ENCODE measurements at places on chromosomes 3 and 15.
A peak's percentile ranks its signal among the peaks of the same experiment; 100 is the strongest.

GRCh38 chr15:57251308-57251707 lies 125.0 kb upstream of the CGNL1 start:
- DNase-seq = no peak

- no peak for DNase-seq
Observed at GRCh38 chr3:158709666-158710083, 22.6 kb downstream of the RARRES1 start.

DNA sequence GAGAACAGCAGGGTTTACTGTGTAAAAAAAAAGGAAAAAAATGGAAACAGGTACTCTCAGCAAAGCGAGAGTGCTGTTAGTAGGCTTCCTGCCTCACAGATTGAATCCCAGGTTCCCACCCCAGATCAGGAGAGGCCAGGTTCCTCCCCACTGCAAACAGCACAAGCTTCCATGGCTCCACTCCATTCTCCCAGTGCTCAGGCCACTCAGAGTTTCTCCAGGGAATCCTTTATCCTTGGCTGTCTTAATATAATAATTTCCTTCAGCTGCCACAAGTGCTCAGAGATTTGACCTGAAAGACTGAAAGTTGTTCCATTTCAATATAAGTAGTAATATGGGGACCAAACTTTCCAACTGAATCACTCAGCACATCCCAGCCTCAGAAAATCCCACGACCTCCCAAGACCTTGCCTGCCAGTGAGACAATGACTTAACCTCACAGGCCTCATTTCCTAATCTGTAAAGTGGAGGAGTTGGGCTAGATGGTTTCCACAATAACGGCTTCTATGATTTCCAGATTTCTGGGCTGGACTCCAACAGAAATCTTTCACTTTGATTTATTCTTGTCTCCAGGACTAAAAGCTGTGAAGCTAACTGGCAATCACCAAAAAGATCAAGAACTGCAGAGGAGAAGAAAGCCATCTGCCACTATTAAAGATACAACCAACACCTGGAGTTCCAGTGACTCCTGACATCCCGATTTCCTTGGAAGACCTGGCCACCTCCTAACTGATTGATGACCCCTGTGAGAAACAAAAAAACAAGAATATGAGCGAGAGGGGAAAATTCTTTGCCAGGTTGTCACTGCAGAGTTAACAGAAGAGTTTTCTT lies 289.5 kb downstream of the NEK10 start:
- no peak for DNase-seq

- peak; percentile 35 for DNase-seq
Observed at GRCh38 chr3:171867981-171868380, 24.8 kb downstream of the TMEM212 start.

- DNase-seq = no peak
Observed at GRCh38 chr3:49668414-49668797, 5.7 kb upstream of the APEH start.

GRCh38 chr3:133837487-133838295 lies 32.1 kb downstream of the SRPRB start:
- DNase-seq = no peak

DNA sequence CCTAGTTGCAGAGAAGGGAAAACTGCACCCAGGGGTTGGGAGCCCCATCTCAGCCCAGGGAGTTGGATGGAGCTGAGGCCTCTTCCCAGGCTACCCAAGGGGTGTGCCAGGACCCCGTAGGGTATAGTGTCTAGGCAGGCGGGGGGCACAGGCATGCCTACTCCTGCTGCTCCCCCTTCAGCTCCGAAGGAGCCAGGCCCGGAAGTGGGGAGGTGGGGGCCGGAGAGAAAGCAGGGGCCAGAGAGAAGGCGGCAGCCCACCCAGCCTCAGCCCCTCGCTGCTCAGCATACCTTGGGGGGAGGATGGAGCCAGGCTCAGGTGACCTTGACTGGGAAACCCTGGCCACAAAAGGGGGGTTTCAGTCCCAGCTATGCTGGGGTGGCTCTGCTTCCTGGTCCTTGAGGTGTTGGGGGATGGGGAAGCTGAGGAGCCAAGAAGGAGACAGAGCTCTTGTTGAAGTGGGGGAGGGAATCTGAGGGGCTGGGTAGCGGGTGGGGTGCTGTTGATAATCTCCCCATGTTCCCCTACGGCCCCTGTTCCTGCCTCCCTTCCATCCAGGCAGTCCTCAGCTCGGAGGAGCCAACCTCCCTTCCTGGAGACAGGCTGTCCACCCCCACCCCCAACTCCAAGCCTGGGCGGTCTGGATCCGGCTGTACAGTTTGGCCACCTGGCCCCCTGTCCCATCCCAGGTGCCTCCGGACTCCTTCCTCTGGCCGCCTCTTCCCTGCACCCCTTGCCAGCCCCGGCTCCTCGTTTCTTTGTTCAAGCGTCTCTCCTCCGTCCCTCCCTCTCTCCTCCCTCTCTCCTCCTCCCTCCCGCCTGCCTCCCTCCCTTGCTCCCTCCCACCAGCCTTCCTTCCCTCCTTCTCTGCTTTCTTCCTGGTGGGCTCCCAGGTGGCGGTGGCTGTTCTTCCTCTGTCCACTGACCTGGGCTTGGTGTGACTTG lies 1.7 kb downstream of the SEMA3F start:
- DNase-seq = peak; percentile 79

GRCh38 chr15:29668120-29668602 lies 154.1 kb downstream of the TJP1 start:
- peak; percentile 87 for DNase-seq

DNA sequence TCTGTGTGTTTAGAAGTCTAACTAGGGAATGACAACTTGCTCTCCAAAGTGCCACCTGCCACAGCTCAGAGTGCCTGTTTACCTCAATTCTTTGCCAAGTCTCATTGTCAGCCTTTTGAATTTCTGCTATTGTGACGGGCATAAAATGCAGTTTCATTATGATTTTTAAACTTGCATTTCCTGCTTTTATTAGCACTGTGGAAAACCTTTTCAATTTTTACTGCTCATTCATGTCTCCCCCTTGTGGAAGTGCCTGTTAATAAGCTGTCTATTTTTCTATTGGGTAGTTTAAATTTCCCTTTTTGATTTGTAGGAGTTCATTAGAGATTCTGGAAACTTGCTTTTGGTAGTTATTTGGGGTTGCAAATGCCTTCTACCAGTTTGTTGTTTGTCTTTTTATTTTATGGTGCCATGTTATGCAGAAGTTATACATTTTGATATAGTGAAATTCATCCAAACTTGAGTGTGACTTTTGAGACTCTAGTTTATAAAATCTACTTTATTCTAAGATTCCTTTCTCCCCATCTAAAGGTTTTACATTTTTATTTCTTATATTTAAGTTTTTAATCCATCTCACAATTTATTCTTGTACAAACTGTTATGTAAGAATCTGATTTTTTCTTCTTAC lies 53.9 kb upstream of the FRMD4B start:
- no peak for DNase-seq

DNA sequence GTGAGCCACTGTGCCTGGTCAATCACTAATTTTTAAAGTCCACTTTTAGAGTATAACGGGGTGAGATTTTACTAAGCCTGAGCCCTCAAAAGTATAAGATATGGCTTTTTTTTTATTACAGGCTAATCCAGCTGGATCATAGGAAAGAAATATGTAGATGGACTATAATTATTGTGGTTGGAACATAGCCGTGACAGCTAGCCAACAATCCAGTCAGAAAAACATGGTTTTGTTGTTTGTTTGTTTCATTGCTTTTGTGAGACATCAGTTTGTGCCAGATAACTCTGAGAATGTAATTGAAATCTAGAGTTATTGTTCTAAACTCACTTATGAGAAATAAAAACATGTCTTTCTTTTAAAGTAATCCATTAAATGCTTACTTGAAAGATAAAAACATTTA lies 37.3 kb upstream of the ATOSA start:
- DNase-seq = no peak

GRCh38 chr3:189238071-189238470 lies 66.3 kb downstream of the TPRG1 start:
- DNase-seq = no peak

- DNase-seq = no peak
Observed at GRCh38 chr15:69755551-69756310, 303.1 kb downstream of the RPLP1 start.

GRCh38 chr3:78483090-78483489 lies 1284.7 kb downstream of the ROBO1 start:
- DNase-seq = no peak

- DNase-seq = no peak
Observed at GRCh38 chr3:111676211-111677006, 81.3 kb upstream of the ZBED2 start.

GRCh38 chr3:112096176-112096575 lies 10.0 kb downstream of the C3orf52 start:
- no peak for DNase-seq

GRCh38 chr15:61063875-61064320 lies 165.2 kb downstream of the RORA start:
- no peak for DNase-seq

GRCh38 chr3:197901626-197902025 lies 48.4 kb upstream of the RPL35A start:
- DNase-seq = no peak

- DNase-seq = no peak
Observed at GRCh38 chr3:56800832-56801661, 702 bp downstream of the ARHGEF3 start.

- no peak for DNase-seq
Observed at GRCh38 chr15:80162059-80162554, 9.3 kb downstream of the FAH start.

- DNase-seq = no peak
Observed at GRCh38 chr15:91526424-91526823, 327.1 kb upstream of the SLCO3A1 start.

GRCh38 chr3:14471690-14472089 lies 68.5 kb downstream of the GRIP2 start:
- DNase-seq = no peak

DNA sequence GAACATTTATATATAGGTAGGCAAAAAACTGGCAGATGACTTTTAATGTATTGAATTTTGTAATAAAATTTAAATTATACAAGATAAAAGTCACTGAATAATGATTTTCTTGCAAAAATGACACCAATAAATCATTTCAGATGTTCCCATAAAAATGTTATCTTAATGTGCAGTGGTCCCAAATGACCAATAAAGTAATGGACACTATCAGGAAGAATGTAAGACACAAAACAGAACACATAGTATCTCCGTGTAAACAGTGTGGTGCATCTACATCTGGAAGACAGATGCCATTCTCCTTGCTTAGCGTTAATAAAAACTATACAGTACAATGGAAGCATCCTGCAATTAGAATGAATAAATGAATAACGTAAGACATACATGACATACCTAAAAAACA lies 41.5 kb downstream of the FGF7 start:
- DNase-seq = no peak

DNA sequence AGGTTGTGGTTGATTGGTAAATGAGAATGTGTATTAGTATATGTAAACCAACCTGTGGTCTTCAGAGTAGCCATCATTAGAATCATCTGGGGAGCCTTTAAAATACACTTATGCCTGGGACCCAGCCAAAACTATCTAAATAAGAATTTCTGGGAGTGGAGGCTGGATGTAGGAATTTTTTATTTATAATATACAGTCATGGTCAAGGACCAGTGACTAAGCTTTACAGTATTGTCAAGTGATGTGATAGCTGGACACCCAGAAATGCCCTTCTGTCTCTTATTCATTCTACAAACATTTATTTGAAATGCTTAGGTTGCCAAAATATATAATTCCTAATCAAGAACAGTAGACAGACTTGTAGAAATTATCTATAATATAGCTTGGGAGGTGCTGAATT lies 132.2 kb downstream of the MBNL1 start:
- no peak for DNase-seq

DNA sequence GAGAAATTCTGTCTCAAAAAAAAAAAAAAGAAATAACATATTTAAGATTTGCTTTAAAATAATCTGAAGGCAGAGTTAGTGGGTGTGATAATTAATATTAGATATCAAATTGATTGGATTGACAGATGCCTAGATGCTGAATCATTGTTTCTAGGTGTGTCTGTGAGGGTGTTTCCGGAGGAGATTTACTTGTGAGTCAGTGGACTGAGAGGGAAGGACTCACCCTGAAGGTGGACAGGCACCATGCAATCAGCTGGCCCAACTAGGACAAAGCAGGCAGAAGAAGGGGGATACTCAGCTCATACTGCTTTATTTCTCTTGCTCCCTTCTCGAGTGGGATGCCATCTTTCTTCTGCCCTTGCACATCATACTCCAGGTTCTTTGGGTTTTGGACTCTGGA lies 16.7 kb upstream of the RPL24 start:
- no peak for DNase-seq

DNA sequence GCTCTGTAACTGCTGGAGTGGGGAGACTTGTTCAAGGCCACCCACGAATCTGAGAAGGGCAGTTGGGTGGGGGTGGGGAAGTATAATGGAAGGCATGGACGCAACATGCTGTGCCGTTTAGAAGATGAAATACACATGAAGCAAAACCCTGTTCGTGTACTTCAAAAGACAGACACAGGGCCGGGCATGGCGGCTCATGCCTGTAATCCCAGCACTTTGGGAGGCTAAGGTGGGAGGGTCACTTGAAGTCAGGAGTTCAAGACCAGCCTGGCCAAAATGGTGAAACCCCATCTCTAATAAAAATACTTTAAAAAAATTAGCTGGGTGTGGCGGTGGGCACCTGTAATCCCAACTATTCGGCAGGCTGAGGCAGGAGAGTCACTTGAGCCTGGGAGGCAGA lies 36.9 kb upstream of the SFMBT1 start:
- no peak for DNase-seq

DNA sequence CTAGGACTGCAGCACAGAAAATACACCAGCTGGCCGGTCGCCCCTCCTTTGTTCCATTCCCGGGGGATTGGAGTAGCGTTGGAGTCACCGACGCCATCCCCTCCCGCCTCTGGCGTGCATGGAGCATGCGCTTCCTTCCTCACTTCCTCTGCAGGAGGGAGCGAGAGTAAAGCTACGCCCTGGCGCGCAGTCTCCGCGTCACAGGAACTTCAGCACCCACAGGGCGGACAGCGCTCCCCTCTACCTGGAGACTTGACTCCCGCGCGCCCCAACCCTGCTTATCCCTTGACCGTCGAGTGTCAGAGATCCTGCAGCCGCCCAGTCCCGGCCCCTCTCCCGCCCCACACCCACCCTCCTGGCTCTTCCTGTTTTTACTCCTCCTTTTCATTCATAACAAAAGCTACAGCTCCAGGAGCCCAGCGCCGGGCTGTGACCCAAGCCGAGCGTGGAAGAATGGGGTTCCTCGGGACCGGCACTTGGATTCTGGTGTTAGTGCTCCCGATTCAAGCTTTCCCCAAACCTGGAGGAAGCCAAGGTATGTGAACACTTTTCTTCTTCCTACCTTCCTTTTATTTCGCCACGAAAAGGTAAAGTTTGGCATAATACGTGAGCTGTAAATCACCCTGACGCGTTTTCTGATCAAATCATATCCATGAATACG lies at the start of gene SCG3:
Gene SCG3 (plus strand): TSS at position 201 of the 661 bp plus-strand sequence. CDS start 253 bp downstream, at position 454.
- DNase-seq = peak; percentile 88

DNA sequence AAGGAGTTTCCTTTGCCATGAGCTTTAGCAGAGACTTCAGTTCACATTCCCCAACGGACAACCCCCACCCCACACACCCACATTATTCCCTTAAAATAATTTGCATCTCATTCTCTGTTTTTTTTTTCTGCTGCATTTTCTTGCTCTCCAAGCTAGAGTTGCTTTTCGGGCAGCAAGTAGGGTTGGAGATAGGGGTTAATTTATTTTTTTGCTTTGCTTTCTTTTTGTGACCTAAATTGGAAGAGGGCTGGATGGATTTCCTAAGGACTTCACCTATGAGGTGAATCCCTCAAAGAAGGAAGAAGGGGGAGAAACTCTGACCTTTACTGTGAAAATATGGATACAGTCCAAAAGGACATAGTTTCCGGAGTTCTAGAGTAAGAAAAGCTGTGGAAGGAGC lies 6.6 kb downstream of the SOX2 start:
- DNase-seq = no peak

GRCh38 chr3:158739078-158739477 lies 6.8 kb upstream of the RARRES1 start:
- no peak for DNase-seq

- no peak for DNase-seq
Observed at GRCh38 chr3:105527535-105527934, 160.8 kb downstream of the ALCAM start.
